ENCODE measurements at places on chromosomes 3 and 15.

- peak; percentile 80 for DNase-seq
Measured at GRCh38 chr3:172511783-172512762, 11.2 kb downstream of the TNFSF10 start.

- DNase-seq = peak; percentile 48
Measured at GRCh38 chr3:51686512-51687215, 15.6 kb downstream of the TEX264 start.

DNA sequence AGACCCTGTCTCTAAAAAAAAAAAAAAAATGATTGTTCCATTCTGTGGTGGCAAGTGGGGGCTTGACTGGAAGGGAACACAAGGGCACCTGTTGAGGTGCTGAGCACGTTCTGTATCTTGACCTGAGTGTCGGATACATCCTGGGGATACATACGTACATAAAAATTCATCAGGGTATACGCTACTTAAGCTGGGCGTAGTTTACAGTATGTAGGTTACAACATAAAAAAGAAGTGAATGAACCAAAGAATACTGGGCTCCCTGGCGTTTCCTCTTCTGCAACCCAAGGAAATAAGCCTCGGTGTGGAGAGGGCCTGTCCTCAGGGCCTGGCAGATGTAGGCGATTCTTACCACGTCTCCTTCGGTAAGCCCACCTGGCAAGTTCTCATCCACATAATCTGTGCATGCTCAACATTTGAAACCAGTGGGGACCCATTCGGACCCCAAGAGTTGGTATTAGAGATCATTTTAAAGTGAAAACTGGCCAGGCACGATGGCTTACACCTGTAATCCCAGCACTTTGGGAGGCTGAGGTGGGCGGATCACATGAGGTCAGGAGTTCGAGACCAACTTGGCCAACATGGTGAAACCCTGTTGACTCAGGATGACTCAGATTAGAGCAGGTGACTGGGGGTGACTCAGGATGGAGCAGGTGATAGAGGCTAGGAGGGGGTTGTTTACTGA is 5.1 kb upstream of the MUC20 start:
- no peak for DNase-seq

GRCh38 chr3:39671600-39671999 is 137.8 kb upstream of the MYRIP start:
- no peak for DNase-seq

DNA sequence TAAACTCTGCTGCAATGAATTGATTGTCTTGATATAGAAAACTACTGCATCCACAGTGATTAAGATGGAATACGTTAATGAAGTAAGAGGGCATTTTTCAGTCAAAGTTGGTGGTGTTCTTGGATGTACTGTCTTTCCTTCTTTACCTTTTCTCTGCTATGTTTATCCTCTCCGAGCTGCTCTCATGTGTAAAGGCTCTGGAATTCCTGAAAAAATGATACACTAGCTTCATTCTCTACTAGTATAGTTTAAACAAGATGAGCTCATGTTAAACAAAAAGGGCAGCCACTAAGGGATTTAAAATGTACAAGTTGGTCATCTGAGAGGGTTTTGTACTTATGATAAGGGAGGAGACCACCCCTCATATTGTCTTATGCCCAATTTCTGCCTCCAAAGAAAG is 504.6 kb upstream of the NECTIN3 start:
- DNase-seq = no peak
